ENCODE measurements at places on chromosomes 13 and 19. TPM values are rescaled to one million over a fixed set of nuclear protein-coding genes. Genes with fewer than 3 reads are reported as not detected.

Gene LILRA6
- total RNA-seq = 2.7 TPM

Gene ACER1
- total RNA-seq = not detected

Gene ZNF506
- 18.2 TPM for total RNA-seq

Gene KLK2
- not detected for total RNA-seq

Gene PLK5
- total RNA-seq = not detected

Gene ZNF234
- total RNA-seq = 9.6 TPM

Gene ZNF98
- not detected for total RNA-seq

Gene UPF1
- total RNA-seq = 40.2 TPM

Gene PPM1N
- total RNA-seq = 0.59 TPM

Gene KIR3DL1
- not detected for total RNA-seq

Gene TINCR
- total RNA-seq = 0.16 TPM

Gene SBSN
- not detected for total RNA-seq

Gene ONECUT3
- total RNA-seq = not detected

Gene CGB5
- total RNA-seq = not detected

Gene C5AR1
- total RNA-seq = 12.9 TPM

Gene TJP3
- not detected for total RNA-seq

Gene IFNL1
- total RNA-seq = not detected

Gene FFAR3
- not detected for total RNA-seq

Gene RNF113B
- total RNA-seq = not detected

Gene GPC6
- 1.4 TPM for total RNA-seq

Gene TMIGD2
- not detected for total RNA-seq

Gene BCKDHA
- 36.9 TPM for total RNA-seq
